ENCODE measurements at places on chromosomes 2 and 18.

- no peak for DNase-seq
Measured at GRCh38 chr18:46196627-46197243, 92.5 kb downstream of the HAUS1 start.

DNA sequence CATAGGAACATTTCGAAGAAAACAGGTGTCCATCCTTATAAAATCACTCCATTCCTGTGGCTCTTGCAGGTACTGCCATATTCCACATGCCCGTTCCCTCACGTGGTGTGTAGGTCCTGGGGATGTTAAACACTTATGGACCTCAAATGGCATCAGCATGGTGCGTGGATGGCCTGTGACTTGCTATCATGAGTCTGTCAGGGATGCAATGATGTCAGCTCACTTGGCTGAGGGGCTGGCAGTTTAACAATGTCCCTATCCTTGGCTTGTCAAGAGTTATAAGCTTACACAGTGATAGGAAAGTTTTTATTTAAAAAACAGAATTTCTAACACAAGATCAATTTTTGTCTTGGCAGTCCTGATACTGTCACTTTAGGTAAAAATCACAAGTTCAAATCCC, 28.8 kb downstream of the MAIP1 start:
- DNase-seq = no peak

DNA sequence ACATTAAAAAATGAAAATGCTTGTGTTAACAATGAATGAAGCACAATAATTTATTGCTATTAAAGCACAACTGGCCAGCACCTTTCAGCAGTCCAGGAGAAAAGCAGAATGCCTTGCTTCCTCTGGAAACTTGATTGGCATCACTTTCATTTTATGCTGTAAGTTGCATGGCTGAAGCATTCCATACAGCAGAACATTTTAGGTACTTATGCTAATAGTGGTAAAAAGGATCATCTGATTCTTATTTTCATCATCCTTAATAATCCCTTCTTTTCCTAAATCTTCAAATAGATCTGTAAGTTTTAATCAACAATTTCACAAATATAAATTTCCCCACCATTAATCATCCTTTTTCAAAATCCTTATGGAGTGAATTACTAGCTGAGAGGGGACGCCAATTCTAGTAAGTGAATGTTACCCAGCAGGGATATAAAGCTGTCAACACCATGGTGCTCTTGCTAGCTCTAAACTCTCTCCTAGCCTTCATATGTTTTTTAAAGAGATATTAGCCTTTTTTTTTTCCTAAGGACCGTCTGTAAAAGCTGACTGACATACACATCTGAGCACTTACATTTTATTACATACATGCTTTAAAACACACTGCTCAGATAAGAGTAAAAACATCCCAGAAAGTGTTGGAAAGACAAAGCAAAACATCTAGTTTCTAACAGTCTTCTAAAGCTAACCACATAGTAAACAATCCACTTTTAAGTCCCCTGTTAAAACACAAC, 5.3 kb downstream of the SATB2 start:
- no peak for DNase-seq

GRCh38 chr2:71006955-71007799, 12.5 kb upstream of the TEX261 start:
- no peak for DNase-seq

DNA sequence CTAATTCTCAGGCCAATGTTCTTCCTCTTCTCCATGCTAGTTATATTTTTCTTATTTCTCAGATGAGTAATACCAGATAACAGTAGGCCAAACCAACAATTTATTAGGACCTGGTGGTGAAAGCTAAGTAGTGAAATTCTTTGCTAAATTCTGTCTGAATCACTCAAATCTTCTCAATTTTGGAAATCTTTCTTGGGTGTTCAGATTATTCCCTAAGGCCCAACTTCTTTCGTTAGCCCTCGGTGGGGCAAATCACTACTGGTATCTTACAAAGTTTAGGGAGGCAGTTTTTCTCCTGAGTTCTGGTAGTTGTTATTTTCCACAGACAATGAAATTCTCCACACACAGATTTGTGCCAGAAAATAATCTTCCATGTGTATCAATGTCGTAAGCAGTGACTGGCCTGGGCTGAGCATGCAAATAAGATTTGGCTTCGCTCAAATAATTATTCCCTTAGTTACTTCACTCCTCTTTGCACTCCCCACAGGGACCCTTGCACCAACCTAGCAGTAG, 443.5 kb upstream of the SLC14A2 start:
- DNase-seq = no peak

- no peak for DNase-seq
Measured at GRCh38 chr2:128721096-128721495, 402.4 kb upstream of the HS6ST1 start.

- DNase-seq = no peak
Measured at GRCh38 chr18:60112369-60112768, 212.6 kb downstream of the PMAIP1 start.

Data from GM12891 (cell line).